ENCODE measurements at places on chromosomes 6 and 20.

- no peak for DNase-seq
These were observed 707.6 kb upstream of the MARCKS start for GRCh38 chr6:113149511-113149910.

- no peak for DNase-seq
These were observed 395.4 kb downstream of the CDC5L start for GRCh38 chr6:44782892-44783291.

- no peak for DNase-seq
These were observed 25.2 kb downstream of the TGM3 start for GRCh38 chr20:2320813-2321658.

DNA sequence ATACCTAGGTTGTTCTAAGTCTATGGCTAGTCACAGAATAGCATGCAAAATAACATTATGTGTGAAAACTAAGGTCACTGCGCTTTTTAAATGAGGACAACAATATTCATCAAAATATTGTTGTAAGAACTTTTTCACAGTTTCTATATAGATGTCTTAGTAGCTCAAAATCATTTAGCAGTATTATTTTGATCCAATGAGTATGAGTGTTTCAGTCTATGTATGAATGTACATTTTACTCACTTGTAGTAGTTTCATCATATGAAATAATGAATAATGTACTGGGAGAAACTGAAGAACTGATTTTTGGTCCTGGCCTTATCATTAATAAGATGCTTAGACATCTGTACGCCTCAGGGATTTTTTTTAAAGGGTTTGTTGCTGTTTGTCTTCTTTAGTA is 16.5 kb upstream of the TMEM30A start:
- DNase-seq, result no peak

GRCh38 chr6:158853072-158853879 is 34.1 kb upstream of the EZR start:
- peak; percentile 61 for DNase-seq

GRCh38 chr6:142002825-142003405 is 129.8 kb upstream of the GJE1 start:
- DNase-seq, result no peak

- peak; percentile 95 for DNase-seq
These were observed at the start of gene MARCKS for GRCh38 chr6:113856625-113857555. TSS of gene MARCKS (plus strand) at chr6:113857345. CDS start at chr6:113857746, 401 bp downstream.

DNA sequence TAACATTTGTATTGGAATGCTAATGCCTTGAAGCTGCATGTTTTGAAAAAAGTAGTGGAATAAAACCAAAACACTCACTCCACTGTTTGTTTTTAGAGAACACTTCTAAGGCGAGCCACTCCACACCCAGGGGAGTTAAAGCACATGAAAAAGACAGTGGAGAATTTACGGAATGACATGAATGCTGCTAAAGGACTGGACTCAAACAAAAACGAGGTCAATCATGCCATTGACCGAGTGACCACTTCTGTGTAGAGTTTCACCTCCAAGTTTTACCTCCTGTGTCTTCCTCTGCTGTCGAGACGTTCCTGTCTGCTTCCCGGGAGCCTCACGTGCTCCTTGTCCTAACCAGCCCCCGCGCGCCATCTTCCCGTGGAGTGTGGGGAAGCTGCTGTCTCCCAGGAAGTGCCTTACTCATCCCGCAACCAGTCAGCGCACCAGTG is 127.8 kb downstream of the LRRC1 start:
- DNase-seq, result no peak

- no peak for DNase-seq
These were observed 493.3 kb downstream of the ADGRB3 start for GRCh38 chr6:69128411-69128810.

All from GM06990 (cell line).